ENCODE measurements at places on chromosomes 2 and 18.

GRCh38 chr2:20972110-20972509 lies 71.8 kb downstream of the APOB start:
- DNase-seq, result no peak

- no peak for DNase-seq
Observed at GRCh38 chr2:238940806-238941205, 92.9 kb downstream of the TWIST2 start.

DNA sequence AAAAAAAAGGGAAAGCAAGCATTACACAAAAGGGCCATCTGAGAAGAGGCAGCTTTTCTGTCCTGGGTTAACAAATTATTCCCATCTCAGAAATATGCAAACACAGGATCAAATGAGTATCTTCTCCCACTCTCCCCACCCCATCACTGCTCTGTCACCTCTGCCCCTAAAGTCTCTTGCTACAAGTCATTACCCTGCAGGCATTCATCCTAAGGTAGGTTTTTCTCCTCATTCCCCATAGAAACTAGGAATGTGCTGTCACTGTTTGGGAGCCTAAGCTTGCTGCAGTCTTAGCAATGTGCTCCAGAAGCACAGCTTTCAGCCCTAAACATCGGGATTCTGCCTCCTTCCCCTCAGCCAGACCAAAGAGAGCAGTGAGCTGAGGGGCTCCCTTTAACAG lies 3.6 kb downstream of the LRRTM1 start:
- DNase-seq, result no peak

GRCh38 chr2:207515671-207516070 lies 14.1 kb upstream of the CREB1 start:
- DNase-seq, result peak; percentile 22

GRCh38 chr2:182207049-182207746 lies 219.6 kb downstream of the PDE1A start:
- DNase-seq, result no peak

Data from fibroblast of skin of right biceps (primary cell).